H54 (cell line): ENCODE measurements at places on chromosomes 1 and 21.
A peak's percentile ranks its signal among the peaks of the same experiment; 100 is the strongest.

- DNase-seq, result peak; percentile 45
Observed at GRCh38 chr1:200670242-200671118, 773 bp upstream of the DDX59 start.

DNA sequence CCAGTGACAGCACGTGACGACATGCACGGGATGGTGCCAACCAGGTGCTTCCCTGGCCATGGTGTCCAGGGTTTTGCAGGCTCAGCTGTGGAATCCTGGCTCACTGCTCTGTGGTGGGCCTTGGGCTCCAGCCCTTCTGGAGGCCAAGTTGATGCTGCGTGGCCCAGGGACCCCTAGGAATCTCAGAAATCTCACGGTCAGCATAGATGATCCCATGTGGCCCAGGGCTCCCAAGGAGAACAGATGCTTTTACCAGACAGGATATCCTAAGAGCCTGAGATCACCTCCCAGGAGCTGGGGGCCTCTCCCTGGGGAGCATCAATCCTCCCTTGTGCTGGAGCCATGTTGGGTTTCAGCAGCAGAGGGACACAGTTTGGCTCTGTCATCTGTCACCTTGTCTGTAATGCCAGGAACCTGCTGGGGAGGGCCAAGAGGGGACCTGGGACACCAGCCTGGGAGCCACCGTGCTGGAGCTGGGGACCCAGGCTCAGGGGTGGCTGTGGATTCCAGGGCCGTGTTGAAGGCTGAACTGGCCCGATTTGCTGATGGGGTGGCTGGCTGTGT lies 63.9 kb downstream of the TRIM11 start:
- no peak for DNase-seq

GRCh38 chr1:163046071-163046470 lies 23.1 kb upstream of the RGS4 start:
- DNase-seq, result no peak

DNA sequence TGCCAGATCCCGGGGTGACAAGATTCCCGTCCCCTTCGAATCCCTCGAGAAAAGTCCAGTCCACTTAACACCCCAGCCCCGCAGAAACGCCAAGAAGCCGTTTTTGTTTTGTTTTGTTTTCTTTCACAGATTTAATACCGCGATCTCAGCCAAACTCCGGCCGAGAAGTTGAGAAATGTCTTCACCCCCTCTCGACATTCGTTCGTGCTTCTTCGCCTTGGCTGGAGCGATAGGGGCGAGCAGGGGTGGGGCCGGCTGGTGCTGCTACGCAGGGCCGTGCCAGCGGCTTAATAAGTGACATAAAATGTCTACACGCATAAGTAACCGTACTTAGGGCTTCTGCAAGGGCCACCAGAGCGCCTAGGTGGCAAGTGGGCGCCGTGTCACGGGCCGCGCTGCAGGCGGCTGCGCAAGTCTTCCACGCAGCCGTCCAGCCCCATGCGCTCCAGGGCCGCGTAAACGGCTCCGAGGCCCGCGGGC lies 4.9 kb downstream of the TNFRSF25 start:
- no peak for DNase-seq

DNA sequence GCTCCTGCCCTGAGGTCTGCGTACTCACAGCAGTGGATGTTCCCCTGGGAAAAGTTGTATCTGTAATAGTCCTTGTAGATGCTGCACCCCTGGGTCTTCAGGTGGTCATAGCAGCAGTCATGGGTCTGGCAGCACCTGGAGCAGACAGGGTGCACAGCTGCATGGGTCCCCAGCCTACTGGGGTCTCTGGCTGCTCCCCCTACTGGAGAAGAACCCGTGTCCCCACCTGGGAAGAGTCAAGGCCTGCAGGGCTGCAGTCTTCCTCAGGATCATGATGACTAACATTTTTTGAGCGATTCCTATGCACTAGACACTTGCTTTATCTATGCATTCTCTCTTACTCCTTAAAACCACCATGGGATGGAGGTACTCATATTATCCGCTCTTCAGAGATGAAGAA lies 3.9 kb downstream of the PLA2G2D start:
- no peak for DNase-seq

GRCh38 chr1:202580619-202581018 lies 129.6 kb downstream of the SYT2 start:
- DNase-seq, result no peak

DNA sequence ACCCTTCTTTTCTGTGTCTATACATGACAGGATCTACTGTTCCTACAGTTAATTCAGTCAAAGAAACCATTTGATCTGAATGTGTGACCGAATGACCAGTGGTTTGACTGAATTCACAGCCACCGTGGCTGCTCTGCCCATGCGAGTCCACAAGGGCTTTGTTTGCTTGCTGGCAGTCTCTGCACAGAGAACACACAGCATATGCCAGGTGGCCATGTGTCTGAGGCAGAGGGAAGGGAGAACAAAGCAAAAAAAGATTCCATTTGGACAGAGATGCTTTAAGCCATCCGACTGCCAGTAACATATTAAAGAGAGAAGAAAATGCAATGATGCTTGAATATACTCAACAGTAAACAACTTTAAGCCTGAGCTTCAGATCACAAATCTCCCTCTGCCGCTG lies 737.8 kb upstream of the CXADR start:
- DNase-seq, result no peak

DNA sequence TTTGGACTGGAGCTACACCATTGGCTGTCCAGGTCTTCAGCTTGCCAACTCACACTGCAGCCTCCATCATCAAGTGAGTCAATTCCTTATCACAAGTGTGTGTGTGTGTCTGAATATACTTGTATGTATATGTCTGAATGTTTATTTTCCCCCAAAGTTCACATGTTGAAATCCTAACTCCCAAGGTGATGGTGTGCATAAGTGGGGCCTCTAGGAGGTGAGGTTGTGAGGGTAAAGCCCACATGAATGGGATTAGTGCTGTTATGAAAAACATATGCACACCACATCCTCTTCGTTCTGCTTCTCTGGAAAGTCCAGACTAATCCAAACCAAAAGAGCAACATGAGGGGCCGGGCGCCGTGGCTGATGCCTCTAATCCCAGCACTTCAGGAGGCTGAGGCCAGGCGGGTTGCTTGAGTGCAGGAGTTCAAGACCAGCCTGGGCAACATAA lies 48.7 kb upstream of the LBR start:
- DNase-seq, result no peak

DNA sequence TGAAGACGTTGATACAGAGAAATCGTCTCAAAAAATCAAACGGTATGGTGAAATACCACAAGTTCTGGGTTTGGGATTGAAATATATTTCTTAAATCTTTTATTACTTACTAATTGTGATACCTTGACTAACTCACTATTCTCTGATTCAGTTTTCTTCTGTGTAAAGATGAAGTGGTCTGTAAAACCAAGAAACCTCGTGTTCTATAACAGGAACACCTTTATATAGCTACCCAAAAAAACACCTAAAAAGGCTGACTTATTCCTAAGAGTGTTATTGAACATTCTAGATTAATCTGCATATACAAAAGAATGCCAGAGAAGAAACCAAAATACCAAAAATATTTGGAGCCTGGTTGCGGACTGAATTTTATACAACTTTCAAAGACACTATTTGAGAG lies 721 bp downstream of the LRRIQ3 start:
- no peak for DNase-seq

GRCh38 chr1:186442651-186443375 lies 18.1 kb downstream of the PDC start:
- no peak for DNase-seq

GRCh38 chr1:88351960-88352359 lies 332.1 kb upstream of the PKN2 start:
- no peak for DNase-seq

- DNase-seq, result peak; percentile 90
Observed at GRCh38 chr1:31715087-31715872, 11.5 kb upstream of the COL16A1 start.

DNA sequence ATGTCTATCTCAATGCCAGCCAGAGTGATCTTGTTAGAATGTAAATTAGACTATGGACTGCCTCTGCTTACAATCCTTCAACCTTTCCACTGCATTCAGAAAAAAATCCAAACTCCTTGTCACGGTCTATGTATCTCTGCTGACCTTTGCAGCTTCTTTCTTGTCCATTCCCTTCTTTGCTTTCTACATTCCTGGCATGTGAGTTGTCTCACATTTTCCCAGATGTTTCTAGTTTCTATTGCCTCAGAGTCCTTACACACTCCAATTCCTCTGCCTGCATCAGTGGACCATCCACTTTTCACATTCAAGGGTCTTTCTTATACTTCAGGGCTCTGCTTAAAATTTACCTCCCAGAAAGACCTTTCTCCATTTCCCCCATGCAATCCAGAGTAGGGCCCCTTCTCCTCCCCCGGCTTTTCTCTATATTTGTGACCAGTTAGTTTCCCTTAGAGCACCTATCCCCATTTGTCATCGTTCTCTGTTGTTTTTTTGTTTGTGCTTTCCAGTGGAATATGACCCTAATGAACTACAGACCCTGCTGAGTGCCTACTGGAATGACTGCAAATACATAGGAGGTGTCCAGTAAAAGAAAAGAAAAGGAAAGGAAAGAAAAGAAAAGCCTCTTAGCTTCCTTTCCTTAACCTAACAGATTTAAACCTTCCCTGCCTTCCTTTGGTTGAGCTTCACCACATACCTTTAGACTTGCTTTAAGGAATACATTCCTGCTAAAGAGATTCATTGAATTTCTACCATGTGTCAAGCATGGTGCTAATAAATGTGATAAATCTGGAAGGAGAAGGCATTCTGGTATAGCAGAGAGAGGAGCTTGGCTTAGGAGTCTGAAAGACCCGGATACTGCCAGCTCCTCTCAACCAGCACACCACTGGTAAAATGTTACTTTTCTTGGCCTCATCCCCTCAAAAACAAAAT lies 102.0 kb downstream of the DIRAS3 start:
- no peak for DNase-seq

GRCh38 chr1:42931108-42931539 lies 27.5 kb downstream of the SLC2A1 start:
- no peak for DNase-seq

GRCh38 chr1:79543394-79543793 lies 536.9 kb upstream of the ADGRL4 start:
- no peak for DNase-seq

- no peak for DNase-seq
Observed at GRCh38 chr1:92461364-92462097, 25.2 kb downstream of the GFI1 start.

- DNase-seq, result no peak
Observed at GRCh38 chr1:66930823-66931174, 6.0 kb downstream of the MIER1 start.

- no peak for DNase-seq
Observed at GRCh38 chr1:202291001-202291400, 50.7 kb downstream of the UBE2T start.

DNA sequence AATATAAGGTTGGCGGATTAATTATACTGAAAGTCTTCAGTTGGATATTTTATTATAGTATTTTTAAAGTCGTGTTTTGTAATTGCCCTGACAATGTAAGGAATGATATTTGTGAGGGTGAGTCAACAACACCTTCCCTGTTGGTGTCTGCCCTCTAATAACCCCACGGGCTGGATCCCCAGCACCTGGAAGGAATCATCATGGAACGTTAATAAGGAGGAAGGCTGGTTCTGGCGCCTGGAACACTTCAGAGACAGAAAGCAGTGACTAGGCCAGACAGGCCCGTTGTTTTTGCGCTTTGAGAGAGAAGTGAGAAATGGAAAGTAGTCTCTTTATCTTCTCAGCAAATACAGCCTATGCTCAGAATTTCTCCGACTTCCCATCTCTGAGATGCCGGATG lies 31.6 kb downstream of the TEX35 start:
- no peak for DNase-seq

- no peak for DNase-seq
Observed at GRCh38 chr1:72034827-72035226, 247.5 kb downstream of the NEGR1 start.

DNA sequence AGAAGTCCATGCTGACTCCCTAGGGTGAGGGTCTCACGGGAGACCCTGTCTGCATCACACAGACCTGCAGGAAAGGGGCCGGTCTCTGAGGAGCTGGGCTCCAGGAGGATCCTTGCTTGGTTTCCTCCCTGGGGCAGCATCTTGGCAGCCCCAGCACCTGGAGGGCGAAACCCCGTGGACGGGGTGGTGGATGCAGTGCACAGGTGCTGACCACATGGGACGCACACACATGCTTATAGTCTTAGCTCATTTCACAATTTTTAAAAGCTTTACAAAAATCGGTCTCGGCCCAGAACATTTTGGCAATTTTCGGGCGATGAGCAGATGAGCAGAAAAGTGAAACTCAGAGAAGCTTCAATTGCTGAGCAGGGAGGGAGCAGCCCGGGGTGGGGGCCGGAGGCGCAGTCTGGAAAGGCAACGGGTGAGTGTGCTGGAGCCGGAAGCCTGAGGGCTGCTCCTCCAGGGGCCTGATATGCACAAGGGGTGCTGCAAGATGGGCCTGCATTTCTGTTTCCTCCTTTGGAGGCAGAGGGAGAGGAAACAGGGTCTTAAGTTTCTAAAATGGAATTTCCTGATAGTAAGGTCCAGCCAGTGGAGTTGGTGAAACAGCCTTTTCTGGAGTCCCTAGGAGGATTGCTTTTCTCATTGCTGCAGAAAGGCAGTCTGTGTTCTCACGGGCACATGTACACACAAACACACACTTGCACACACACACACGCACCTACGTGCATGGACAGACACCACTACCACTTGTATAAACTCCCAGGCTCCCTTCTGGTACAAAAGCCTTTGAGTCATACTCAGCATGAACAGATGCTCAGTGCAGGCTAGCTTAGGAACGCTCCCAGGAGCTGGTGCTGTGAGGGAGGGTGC lies 60.6 kb downstream of the SCCPDH start:
- peak; percentile 23 for DNase-seq

GRCh38 chr1:88595355-88596002 lies 88.6 kb upstream of the PKN2 start:
- DNase-seq, result no peak

GRCh38 chr1:15756143-15757015 lies 2.2 kb upstream of the FBLIM1 start:
- DNase-seq, result peak; percentile 43

- DNase-seq, result no peak
Observed at GRCh38 chr1:233655301-233655740, 41.4 kb downstream of the KCNK1 start.
